ENCODE measurements at places on chromosomes 6 and 20. TPM values are rescaled to one million over a fixed set of nuclear protein-coding genes. Genes with fewer than 3 reads are reported as not detected.

CST1 gene
- total RNA-seq: not detected

LCA5 gene
- 4.5 TPM for total RNA-seq

POM121L2 gene
- total RNA-seq: not detected

SALL4 gene
- 0.61 TPM for total RNA-seq

DACT2 gene
- total RNA-seq: not detected

LY6G6F gene
- total RNA-seq: not detected

KCNK17 gene
- not detected for total RNA-seq

SLC2A10 gene
- not detected for total RNA-seq

MRPL18 gene
- 108 TPM for total RNA-seq

C20orf144 gene
- total RNA-seq: 0.12 TPM

HLA-DOB gene
- total RNA-seq: 0.56 TPM

PI16 gene
- not detected for total RNA-seq

RGS17 gene
- 2.5 TPM for total RNA-seq

SEL1L2 gene
- total RNA-seq: not detected

PRSS16 gene
- 27.9 TPM for total RNA-seq

EYS gene
- 1.6 TPM for total RNA-seq

HLA-DOA gene
- not detected for total RNA-seq

GINM1 gene
- total RNA-seq: 27.7 TPM

CST4 gene
- total RNA-seq: not detected

GDAP1L1 gene
- total RNA-seq: 0.37 TPM

OLIG3 gene
- total RNA-seq: not detected

PAK5 gene
- not detected for total RNA-seq

SH3BGRL2 gene
- total RNA-seq: 8.8 TPM

BEND6 gene
- 4.2 TPM for total RNA-seq

PNLDC1 gene
- not detected for total RNA-seq

HRH3 gene
- total RNA-seq: not detected
